ENCODE measurements at places on chromosomes 12 and 14.
A peak's percentile ranks its signal among the peaks of the same experiment; 100 is the strongest.

DNA sequence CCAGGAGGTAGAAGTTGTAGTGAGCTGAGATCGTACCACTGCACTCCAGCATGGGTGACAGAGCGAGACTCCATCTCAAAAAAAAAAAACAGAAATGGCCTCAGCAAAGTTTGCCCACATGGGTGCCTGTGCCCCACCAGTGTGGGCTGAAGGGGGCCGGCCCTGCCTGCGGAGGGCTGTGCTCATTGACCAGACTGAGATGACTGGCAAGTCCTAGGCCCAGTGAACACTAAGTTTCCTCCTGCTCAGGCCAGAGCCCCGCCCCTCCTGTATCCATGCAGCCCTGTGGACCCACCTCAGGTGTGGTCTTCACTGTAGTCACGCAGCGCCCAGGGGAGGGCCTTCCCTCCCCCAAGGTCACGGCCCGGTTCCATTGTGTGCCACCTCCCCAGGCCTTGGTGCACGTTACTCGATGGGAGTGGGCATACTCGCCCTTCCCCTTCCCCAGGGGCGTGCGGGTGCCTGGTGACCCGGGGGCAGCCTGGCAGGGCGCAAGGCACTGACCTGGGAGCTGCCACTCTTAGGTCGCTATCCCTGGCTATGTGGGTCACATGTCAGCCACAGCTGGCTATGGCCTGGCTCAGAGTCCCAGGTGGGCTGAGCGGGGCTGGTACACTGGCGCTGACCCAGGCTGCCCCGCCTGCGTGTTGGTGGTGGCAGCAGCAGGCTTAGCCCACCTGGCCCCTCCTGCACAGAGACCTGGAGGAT, 16.1 kb downstream of the INF2 start:
- DNase-seq, result no peak

GRCh38 chr12:60317361-60317760, 721.5 kb downstream of the SLC16A7 start:
- DNase-seq, result no peak

GRCh38 chr14:91796617-91797347, 64.9 kb upstream of the CATSPERB start:
- no peak for DNase-seq

- no peak for DNase-seq
Measured at GRCh38 chr12:132904718-132905328, 17.4 kb upstream of the CHFR start.

- no peak for DNase-seq
Measured at GRCh38 chr14:94974893-94975292, 182.4 kb downstream of the DICER1 start.

DNA sequence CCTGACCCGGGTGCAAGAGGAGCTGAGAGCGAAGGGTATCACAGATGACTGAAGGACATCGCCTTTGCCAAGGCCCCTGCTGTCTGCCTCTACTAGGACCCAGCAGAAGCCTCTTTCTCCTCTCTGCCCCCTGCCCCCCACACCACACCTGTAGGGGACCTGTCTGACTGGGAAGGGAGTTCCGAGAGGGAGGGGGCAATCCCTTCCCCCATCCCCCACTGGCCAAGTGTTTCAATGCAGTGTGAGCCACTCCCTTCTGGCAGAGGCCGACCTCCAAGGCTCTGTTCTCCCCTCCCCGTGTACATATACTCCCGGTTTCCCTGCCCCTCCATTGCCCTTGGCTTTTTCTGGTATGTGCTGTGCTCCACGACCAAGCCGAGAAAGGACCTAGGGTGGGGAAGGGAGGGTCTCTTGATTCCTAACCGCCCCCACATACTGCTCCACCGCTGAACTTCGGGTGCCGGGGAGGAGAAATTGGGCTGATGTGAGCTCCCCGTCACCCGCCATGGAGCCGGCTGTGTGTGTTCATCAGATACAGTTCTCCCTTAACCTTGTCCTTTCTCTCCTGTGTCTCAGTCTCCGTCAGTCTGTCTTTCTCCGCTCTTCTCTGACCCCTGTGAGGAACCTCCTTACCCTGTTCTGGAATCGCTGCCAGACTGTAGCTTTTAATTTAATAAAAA, 2.0 kb upstream of the ARHGEF25 start:
- no peak for DNase-seq

- peak; percentile 33 for DNase-seq
Measured at GRCh38 chr14:100733152-100733850, 6.6 kb downstream of the DLK1 start.

DNA sequence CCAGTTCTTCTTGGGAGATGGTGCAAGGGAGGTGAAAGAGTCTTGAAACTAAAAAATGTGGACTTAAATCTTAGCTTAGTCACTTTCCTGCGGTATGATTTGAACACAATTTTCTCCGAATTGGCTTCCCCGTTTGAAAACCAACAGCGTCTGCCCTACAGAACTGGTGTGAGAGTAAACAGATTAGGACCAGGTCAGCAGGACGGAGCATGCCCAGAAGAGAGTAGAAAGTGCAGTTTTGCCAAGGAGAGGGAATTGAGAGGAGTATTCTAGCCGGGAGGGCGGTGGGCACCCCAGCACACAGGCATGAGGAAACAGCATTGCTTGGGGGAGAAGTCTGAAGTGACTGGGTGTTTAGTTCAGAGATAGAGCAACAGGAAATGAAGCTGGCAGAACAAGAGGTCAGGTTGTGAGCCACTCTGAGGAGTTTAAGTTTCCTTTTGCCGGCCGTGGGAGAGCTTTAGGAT, 927.1 kb downstream of the VRK1 start:
- no peak for DNase-seq

- no peak for DNase-seq
Measured at GRCh38 chr12:6555018-6555691, 687 bp downstream of the IFFO1 start.

DNA sequence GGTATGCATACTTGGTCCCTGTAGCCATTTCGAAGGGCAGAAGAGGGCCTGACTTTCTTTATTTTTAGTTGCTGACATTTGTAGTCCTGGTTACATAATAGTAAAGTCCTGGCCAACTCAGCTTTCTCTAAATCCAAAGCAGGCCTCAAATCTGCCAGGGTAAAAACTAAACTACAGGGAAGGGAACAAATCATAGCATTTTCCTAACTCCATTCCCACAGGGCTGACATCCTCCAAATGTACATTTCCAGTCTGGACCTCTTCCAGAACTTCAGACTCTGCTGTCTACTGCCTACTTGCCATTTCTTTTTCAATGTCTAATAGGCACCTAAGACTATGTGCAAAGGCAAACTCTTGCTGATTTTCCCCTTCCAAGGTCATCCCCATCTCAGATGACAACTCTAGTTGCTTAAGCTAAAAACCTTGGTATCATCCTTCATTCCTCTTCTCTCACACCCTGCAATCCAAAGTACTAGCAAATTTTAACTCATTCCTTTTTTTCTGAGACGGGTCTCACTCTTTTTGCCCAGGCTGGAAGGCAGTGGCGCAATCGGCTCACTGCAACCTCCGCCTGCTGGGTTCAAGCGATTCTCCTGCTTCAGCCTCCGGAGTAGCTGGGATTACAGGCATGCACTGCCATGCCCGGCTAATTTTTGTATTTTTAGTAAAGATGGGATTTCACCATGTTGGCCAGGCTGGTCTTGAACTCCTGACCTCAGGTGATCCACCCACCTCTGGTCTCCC, 2.0 kb downstream of the DDIT3 start:
- DNase-seq, result no peak

DNA sequence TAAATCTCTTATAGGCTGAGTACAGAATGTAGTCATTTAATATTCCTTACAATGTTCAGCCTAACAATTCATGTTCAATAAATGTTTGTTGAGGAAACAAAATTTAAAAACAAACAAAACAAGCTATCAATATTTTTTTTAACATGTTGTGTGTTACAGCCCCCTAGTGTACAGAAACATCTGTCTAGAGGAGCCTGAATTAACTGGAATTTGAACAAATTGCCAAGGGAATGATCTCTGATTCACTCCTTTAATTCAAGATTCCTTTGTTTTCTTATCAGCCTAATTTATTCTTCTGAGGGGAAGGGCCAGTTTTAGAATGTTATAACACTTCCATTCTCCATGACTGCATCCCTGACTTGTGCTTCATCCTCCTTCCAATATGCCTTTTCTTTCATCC, 127.2 kb downstream of the CMAS start:
- no peak for DNase-seq

DNA sequence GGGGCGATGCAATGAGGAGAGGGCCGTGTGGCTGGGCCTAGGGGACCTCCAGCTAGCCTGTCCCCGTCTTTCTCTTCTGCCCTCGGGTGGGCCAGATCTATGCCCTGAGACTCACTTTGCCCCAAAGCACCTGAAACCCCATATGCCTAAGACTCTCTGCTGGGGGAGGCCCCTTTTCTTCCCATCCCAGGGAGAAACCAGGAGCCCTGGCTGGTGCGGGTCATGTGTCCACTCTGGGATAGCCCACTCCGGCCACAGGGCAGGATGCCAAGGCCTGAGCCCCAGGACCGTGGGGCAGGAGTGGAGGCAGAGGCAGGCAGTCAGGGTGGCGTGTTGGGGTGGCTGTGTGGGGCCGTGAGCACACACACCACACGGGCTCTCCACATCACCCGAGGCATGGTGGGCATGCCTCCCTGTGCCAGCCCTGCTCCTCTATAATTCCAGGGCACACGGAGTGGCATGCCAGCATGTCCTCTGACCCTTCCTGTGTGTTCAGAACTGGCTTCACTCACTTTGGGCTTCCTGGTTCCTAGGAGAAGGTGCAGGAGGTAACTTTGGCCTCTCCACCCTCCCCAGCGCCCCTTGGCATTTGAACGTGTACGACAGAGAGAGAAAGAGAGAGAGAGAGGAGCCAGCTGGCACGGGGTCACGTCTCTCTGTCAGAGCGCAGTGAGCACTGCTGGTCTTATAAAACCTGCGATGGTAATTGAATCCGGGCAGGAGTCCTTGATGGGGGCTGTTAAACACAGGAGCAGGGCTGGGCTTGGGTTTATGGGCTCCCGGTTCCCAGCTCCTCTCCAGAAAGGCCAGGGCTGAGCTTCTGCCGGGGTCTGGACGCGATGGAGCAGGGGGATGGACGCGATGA, 144.2 kb downstream of the KIF26A start:
- no peak for DNase-seq

- peak; percentile 47 for DNase-seq
Measured at GRCh38 chr12:66636771-66637170, 42.1 kb downstream of the GRIP1 start.

- peak; percentile 85 for DNase-seq
Measured at GRCh38 chr14:51516706-51517395, 134.9 kb upstream of the FRMD6 start.

- no peak for DNase-seq
Measured at GRCh38 chr14:61559641-61560201, 135.6 kb upstream of the HIF1A start.

GRCh38 chr14:105330491-105330895, 15.9 kb downstream of the PACS2 start:
- peak; percentile 27 for DNase-seq

DNA sequence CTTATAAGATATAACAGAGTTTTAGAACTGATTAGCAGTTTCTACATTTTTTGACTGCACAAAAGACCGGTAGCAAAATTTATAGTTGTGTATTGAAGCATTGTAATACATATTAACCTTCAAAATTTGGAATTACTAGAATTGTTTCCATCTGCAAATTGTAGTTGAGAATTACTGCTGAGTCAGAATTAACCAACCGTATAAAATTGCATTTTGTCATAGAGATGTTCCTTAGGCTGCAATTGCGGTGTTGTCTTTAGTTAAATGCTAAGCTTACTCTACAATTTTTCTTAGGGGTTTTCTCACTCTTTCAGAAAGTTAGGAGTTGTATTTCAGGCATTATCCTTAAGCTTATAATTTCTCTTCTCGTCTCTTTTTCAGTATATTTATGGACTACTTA, 132.2 kb downstream of the PLEKHA5 start:
- DNase-seq, result no peak

DNA sequence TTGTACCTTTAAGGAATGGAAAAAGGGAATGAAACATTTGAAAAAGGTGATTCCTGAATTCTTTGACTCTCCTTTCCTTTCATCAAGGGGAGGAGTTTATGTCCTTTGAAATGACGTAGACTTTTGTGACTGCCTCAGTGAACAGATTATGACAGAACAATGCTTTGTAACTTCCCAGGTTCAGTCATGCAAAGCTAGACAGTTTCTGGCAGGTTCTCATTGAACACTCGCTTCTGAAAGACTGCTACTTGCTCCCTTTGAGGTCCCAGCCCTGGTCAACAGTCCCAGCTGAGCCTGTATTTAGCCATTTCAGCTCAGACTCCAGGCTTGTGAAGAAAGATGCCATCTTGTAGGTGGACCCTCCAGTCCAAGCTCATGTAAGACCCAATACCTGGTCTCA, 1178.9 kb downstream of the BCL11B start:
- no peak for DNase-seq

GRCh38 chr12:45582986-45583659, 146.4 kb upstream of the ARID2 start:
- peak; percentile 23 for DNase-seq

DNA sequence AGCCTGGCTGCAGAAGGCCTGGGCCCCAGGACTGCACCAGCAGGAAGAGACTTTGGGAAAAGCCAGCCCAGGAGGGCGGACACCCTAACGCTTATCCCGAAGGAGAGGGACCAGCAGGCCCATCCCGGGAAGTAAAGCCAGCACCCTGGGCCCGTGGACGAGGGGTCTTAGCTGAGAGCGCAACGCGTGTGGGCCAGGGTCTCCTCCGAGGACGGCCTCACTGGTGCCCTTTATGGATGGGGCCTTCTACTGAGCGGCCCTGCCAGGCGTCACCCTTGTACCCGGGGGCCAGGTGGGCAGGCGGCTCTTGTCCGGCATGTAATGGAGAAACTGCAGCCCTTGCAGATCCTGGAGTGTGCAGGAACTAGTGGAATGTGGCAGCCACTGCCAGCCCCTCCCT, 14.1 kb downstream of the TEDC1 start:
- DNase-seq, result no peak

GRCh38 chr12:836952-837351, 84.6 kb downstream of the WNK1 start:
- no peak for DNase-seq

- no peak for DNase-seq
Measured at GRCh38 chr12:91937706-91938105, 207.9 kb downstream of the BTG1 start.

DNA sequence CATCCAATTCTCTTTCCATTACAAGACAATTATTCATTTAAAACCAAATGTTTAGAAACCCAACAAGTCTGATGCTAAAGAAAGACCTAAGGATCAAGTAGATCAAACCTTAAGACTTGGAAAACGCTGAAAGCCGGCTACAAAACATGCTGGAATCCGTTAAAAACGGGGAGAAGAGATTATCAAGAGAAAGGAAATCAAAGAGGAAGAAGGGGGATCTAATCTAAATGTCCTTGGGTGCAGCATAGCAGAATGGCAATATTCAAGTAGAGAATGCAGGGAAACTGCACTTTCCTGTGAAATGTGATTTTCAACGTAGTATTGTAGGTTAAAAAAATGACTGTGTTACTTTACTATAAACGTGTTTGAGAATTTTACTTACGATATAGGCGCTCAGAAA, 1.3 kb downstream of the PPP1R13B start:
- DNase-seq, result no peak

- peak; percentile 42 for DNase-seq
Measured at GRCh38 chr12:114018669-114019068, 52.5 kb upstream of the RBM19 start.

GRCh38 chr12:57694459-57695019, 607 bp downstream of the OS9 start:
- peak; percentile 53 for DNase-seq

GRCh38 chr12:50061946-50062686, 4.7 kb downstream of the ASIC1 start:
- DNase-seq, result no peak

- no peak for DNase-seq
Measured at GRCh38 chr14:20781803-20782202, 735 bp downstream of the RNASE6 start.

- no peak for DNase-seq
Measured at GRCh38 chr14:84095681-84096080, 1434.3 kb upstream of the FLRT2 start.

GRCh38 chr12:125145196-125145595, 80.0 kb downstream of the AACS start:
- no peak for DNase-seq
